ENCODE measurements at places on chromosomes 3 and 15.
A peak's percentile ranks its signal among the peaks of the same experiment; 100 is the strongest.

GRCh38 chr3:140439527-140439926 is 238.3 kb upstream of the TRIM42 start:
- DNase-seq = no peak

GRCh38 chr3:56144805-56145204 is 323.5 kb downstream of the ERC2 start:
- no peak for DNase-seq

GRCh38 chr3:95350049-95350448 is 1287.2 kb downstream of the NSUN3 start:
- no peak for DNase-seq

DNA sequence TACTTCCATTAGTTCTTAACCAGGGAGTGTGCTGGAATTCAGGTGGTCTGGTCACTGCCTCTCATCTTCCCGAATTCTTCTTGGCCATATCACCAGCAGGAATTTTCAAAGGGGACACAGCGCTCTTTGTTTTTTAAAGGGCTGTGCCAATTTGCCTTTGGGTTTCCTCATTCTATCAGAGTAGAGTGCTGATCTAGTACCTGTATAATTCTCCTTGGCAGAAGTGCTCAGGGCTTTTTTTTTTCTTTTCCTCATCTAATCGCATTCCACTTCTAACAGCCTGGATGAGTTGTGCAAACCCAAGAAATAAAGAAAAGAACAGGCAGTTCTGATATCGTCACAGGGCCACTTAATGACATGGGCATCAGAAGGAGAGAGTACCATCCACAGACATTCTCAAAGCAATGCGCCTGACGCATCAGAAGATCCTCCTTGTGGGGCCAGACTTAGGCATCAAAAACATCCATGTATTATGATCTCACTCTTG is 121.0 kb downstream of the ASB7 start:
- peak; percentile 11 for DNase-seq

GRCh38 chr3:55692295-55692956 is 205.3 kb upstream of the WNT5A start:
- DNase-seq = no peak

GRCh38 chr15:51079226-51079625 is 15.5 kb downstream of the TNFAIP8L3 start:
- DNase-seq = no peak

- DNase-seq = no peak
Observed at GRCh38 chr3:4750306-4750968, 228.8 kb upstream of the BHLHE40 start.

DNA sequence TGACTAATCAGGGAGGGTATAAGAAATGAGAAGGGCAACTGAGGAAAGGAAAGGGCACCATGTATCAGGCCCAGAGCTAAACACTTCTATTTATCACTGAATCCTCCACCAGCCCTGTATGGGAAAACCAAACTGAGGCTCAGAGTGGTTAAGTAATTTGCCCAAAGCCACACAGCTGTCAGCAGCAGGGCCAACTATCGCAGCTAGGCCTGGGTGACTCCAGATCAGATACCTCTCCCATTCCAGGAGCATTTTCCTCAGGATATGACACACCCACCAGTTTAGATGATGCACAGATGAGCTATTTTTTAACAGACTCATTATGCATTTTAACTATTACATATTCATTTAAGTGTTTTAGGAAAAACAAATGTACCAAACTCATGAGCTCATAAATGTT is 14.5 kb downstream of the NUP210 start:
- DNase-seq = no peak

DNA sequence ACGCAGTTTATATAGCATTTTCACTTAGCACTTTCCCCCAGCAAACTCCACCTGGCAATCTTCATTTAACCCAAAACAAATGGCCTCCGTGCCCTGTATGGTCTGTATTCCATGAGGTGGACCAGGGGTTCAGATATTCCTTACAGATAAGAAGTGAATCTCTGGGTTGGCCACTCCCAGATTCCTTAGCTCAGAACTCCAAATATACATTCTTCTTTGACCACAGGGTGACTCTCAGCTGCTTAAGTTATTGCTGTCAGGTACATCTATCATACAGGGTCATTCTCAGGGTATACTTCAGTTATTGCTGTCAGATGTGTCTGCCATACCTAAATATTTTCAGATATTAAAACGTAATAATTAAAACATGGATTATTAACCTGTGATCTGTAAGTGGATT is 229.8 kb downstream of the TBL1XR1 start:
- DNase-seq = no peak

DNA sequence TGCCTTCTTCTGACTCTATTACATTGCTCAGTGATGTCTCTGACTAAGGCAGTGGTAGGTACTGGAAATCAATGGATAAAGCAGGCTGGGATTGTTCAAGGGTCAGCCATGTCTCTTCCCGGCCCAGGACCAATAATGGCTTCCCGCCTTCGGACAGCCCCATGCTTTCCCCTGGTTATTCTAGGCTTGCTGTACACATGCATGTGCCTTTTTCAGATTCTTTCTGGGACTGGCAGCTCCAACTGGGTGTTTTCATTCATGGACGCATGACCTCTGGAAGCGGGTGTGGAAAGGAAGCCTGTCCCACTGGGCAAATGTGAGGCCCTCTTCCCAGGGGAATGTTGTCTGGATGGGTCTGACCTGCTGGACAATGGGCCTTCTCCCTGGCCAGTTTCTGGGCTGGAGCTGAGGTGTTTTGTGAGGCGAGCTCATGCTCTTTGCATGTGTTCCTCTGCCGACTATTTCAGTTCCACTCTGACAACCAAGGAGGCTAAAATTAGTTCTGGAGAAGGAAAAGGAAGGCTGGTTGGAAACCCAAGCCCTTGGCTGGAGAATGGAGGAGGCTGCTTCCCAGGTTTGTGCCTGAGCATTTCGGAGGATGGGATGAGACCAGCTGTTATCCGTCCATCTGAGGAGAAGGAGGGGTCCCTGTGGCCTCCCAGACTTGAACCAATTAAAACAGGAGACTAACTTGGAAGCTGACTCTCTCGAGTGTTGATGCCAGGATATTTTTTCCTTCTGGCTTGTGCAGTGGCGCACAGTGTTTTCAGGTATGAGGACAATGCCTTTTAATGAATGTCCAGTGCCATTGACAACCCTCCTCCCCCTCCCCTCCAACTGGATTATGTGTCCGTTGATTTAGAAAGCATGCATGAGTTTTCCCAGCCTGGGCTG is 6.9 kb downstream of the ACVR2B start:
- DNase-seq = no peak

DNA sequence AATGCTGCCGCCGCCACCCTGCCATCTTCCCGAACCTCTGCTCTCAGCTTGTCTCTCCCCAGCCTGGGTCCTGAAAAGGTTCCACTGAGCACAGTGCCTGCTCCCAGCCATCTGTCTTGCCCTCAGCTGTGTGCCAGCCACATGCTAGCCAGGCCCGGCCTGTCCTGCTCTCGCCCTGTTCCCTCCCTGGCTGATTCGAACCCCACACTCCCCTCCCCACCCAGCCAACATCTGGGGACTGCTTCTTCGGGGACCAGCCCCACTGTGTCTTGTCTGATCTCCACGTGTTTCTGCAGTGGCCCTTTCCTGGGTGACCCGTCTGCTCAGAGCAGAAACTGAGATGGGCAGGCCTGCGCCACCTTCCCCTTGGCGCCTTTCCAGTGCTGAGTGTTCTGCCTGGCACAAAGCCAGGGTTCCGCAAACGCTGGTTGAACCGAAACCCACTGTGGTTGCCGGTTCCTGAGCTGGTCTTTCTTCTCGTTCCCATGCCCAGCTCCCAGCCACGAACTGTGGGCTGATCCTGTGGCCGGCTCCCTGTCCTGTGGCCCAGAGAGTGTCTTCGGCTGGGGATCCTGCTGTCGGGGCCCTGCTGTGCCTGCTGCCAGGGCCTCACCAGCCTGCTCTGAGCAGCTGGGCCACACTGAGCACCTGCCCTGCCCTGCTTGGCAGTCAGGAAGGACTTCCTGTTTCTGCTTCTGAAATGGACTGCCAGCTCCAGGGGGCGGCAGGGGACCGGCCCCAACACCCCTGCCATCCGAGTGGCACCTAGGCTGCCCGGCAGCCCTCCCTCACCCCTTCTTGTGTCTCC is 62.7 kb upstream of the KLF13 start:
- peak; percentile 91 for DNase-seq

GRCh38 chr15:100873029-100873677 is 6.5 kb upstream of the ALDH1A3 start:
- peak; percentile 79 for DNase-seq

GRCh38 chr3:138933981-138934691 is 12.8 kb downstream of the FOXL2 start:
- DNase-seq = no peak

GRCh38 chr3:127551178-127551577 is 39.4 kb downstream of the TPRA1 start:
- DNase-seq = no peak

GRCh38 chr15:74428970-74429780 is 4.6 kb downstream of the SEMA7A start:
- DNase-seq = no peak

- DNase-seq = no peak
Observed at GRCh38 chr3:44289882-44290462, 48.3 kb downstream of the TOPAZ1 start.

GRCh38 chr3:64956711-64957325 is 269.0 kb upstream of the ADAMTS9 start:
- DNase-seq = no peak

GRCh38 chr3:178624276-178624675 is 88.0 kb downstream of the KCNMB2 start:
- no peak for DNase-seq

GRCh38 chr15:90191344-90191687 is 9.8 kb upstream of the SEMA4B start:
- no peak for DNase-seq

GRCh38 chr3:124320976-124321375 is 329.1 kb upstream of the ROPN1 start:
- DNase-seq = no peak

- no peak for DNase-seq
Observed at GRCh38 chr3:21901484-21901883, 150.5 kb upstream of the ZNF385D start.

GRCh38 chr15:101731746-101732145 is 7.5 kb upstream of the TARS3 start:
- no peak for DNase-seq

- no peak for DNase-seq
Observed at GRCh38 chr15:62403164-62403809, 238.2 kb upstream of the C2CD4B start.

DNA sequence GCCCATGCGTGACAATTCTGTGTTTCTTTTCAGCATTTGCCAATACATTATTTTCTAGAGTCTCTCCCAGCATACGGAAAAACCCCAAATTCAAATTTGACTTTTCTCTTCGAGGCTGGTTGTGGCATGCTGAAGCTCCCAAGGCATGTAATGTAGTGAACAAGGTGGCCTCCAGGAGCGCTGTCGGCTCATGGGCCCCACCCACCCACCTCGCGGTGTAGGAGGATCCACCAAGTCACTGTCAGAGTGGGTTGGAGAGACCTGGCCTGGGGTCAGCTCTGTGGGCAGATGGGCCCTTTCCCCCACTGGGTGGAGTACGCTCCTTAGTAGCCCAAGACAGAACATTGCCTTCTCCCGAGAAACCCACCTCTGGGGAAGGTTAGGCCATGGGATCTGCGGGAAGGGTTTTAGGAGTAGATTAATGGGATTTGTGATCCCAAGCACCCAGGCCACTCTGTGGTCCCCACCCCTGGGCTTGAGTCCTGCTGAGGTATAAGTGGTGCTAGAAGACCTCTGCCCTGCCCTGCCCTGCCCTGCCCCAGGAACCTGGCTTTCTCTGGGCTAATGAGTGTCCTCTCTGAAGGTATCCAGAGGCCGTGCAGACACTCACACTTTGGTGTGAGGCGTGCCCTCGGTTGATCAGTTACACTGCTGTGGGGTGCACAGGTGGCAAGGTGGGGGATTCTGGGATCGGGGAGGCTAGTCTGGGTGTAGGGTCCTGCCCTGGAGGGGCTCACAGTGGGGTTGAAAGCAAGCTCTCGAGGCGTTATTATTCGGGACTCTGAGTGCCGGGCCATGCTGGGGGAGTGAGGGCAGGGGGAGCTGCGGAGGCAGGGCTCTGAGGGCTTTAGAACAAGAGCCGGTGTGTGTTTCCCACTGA is 97.9 kb downstream of the APBA2 start:
- DNase-seq = no peak

DNA sequence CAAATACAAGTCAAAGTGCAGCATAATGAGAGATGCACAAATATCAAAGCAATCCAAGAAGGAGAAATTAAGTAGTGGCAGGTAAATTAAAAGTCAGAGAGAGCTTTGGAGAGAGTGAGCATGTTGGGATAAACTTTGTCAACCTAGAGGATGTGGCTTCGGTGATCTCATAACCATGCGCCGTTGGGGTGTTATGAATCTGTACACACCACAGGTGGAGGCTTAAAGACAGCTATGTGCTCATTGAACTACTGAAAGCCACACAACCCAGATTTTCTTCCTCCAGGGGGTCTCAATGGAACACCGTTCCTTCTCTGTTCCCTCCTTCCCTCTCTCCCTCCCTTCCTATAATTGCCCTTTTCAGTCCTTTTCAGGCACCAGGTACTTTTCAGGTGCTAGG is 52.0 kb downstream of the SUCNR1 start:
- no peak for DNase-seq

DNA sequence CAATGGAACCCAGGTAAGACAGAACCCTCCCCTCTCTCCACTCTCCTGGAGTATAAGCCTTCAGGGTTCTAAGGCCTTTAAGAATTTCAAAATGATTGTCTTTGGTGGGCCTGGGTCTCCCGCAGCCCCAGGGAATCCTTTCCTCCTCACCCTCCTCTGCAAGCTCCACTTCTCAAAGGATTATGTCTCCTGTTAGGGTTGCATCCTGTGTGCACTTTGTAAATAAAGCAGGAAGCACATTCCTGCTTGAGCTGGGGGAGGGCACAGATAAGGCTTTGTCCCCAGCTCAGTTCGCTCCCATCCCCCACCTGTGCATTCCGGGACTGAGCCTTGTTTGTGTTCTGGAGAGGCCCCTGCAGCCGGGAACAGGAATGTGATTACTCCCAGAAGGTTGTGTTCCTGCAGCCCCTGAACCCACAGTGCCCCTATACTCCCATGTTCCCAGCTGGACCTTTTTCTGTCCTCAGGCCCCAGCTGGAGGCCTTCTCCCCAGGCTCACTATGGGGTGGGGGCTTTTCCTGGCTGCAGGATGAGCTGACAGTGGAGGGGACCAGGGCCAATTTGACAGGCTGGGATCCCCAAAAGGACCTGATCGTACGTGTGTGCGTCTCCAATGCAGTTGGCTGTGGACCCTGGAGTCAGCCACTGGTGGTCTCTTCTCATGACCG is 9.5 kb downstream of the TYRO3 start:
- DNase-seq = no peak

GRCh38 chr3:161014843-161015749 is 90.1 kb downstream of the B3GALNT1 start:
- no peak for DNase-seq

DNA sequence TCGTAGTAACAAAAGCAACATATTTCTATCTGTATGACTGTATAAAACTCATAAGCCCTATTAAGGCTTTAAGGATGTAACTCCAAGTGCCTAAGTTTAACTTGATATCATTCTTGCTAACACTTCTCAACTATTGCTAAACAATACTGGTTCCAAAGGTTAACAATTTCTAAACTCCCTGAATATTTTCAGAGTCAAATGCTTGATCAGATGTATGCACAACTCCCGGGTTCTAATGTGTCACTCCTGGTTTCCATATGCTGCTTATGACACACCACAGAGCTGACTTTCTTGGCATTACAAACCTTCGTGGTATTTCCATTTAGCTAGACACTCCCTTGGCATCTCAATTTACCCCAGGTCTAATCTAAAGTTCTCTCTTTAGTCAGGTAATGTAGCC is 26.3 kb downstream of the DZIP1L start:
- DNase-seq = no peak

Data from colonic mucosa (tissue), 4 donors.